ENCODE measurements at places on chromosomes 1 and 21.

DNA sequence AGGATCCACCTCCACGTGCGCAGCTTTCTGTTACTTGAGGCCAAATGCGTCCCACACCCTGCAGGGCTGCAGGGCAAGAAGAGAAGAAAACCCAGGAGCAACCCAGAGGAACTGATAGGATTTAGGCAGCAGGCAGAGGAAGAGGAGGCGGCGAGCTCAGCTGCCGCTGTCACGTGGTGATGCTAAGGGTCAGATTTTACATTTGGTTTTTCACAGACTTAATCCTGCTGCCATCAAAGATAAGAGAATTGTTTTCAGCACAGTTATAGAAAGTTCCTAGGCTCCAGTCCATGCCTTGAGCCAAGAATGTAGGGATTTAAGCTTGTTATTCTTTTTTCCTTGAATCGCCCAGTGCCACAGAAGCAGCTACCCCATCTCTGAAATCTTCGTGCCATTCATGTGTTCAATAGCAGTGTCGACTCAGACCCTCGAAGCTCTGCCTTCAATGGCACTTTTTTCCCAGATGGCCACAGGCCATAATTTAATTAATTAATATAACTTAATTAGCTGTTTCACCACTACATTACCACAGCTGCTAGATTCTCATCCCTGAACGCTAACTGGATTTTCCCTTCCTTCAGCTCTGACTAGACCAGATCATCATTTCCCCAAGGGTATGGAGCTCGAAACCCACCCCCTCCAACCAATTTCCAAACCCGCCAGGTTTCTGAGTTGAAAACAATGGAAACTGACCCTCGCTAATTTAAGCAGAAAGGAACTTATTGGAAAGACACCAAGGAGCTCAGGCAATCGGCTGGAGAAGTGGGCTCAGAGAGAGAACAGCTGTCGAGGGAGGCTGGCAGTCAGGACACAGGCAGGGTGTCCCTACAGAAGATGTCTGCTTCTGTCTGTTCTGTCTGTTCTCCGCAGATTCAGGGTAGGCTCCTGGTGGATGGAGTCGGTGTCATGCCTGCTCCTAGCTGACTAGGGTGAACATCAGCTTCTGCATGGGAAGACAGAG is 36.2 kb downstream of the LDLRAP1 start:
- peak; percentile 54 for DNase-seq

GRCh38 chr1:100747771-100748170 is 28.2 kb downstream of the VCAM1 start:
- no peak for DNase-seq

- DNase-seq = no peak
Observed at GRCh38 chr1:242427519-242427918, 97.0 kb downstream of the PLD5 start.

GRCh38 chr1:212608959-212609700 is 569 bp downstream of the ATF3 start:
- DNase-seq = no peak

DNA sequence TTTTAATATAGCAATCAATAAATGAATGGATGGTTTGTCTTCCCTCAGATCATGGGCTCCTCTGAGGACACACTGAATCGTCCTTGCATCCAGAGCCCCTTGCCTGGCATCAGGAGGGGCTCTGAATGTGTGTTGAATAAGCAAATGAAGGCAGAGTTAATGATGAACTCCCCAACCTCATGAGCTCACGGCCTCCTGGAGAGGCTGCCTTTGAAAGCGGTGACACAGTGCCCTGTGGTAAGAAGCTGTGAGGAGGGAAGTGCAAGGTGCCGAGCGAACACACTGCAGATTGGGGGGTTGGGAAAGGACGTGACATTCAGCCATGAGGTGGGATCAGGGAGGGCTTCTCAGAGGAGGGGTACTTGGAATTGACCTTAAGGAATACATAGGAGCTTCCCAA is 3.2 kb upstream of the PARS2 start:
- DNase-seq = no peak

DNA sequence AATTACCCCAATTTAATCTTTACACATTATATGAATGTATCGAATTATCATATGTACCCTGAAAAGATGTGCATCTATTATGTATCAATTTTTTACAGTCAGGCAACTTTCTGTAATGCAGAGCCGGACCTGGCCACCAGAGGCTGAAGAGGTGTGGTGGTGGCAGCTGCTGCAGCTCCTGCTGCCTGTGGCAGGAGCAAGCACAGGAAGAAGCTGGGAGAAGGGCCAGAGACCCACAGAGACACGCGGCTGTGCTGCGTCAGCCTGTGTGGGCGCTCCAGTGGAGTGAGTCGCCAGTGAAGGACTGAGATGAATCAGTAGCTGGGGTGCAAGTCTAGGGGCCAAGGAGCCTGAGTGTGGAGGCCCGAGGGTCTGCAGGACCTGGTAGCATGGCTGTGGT is 74.3 kb upstream of the COG2 start:
- DNase-seq = no peak

- DNase-seq = no peak
Observed at GRCh38 chr1:158248118-158248517, 6.1 kb upstream of the CD1A start.
